ENCODE measurements at places on chromosomes 7 and 10.

- DNase-seq = peak; percentile 82
These were observed 357.3 kb downstream of the CRPPA start for GRCh38 chr7:16063716-16064675.

GRCh38 chr10:101292194-101293006, 61.6 kb upstream of the BTRC start:
- DNase-seq = no peak

- no peak for DNase-seq
These were observed 135.5 kb upstream of the FRMD4A start for GRCh38 chr10:14466257-14466656.

DNA sequence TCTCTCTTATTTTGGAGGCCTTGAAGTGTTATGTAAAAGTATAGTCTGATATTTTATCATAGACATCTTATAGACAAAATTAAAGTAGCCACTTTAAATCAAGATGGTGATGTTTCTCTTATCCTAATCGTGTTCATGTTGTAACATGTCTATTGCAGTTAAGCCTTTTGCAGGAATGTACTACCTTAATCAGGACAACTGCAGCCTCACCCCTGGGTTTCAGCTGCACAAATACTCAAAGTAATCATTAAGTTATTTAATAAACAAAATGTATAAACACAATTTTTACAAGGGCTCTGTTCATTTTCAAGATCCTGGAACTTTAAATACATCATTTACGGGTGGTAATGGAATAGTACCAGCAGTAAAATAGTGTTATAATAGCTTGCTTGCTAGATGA, 14.4 kb upstream of the KIF5B start:
- DNase-seq = no peak

DNA sequence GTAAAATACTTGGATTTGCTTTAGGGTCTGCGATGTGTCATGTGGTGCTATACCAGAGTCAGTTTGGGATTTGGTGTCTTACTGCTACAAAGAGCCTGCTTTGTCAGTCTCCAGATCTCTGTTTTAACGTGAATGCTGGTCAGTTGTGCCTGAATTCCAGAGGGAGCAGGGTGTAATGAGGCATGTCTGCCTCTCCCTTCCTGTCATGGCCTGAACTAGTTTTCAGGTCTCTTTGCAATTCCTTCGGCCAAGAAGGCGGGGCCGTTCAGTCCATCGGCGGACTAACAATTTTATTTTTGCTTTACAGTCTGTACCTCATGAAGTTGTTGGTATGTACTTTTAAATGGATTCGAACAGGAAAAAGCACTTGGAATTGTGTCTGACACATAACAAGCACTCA, 465.1 kb upstream of the ADARB2 start:
- no peak for DNase-seq

DNA sequence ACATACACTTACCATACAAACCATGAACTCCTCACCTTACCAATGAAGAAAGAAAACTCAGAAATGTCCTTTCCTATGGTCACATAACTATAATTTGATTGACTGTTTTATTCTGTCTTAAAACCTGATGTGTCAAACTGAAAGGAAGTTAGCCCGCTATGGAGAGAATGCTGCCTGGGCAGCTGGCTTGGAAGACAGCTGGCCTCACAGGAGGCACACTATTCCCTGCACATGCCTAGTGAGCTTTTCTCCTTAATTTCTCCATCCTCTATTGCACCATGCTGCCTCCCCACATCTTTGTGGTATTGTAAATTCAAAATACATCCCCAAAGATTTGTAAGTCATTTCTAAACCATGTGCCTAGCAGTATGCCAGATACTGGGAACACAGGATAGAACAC, 163.3 kb downstream of the STK31 start:
- no peak for DNase-seq

- no peak for DNase-seq
These were observed 123.4 kb downstream of the TNS3 start for GRCh38 chr7:47458486-47458885.

GRCh38 chr7:149180722-149181449, 14.5 kb upstream of the ZNF282 start:
- DNase-seq = no peak

DNA sequence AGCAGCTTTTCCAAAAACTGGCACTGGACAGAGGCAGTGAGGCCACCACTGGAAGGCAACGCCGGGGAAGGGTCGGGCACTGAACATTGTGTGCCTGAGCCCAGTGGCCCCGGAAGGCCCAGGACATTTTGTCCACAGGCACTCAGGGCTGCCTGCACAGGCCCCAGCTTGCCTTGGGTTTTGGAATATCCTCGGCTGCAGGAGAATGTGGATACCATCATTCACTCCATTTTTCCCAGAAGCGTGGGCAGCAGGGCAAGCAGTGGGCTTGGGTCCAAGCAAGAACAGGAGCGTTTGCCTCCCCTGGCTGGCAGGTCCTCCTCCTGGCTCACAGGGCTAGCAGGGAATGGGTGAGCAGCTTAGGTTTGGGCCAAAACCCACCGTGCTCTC, 147.4 kb downstream of the EBF3 start:
- DNase-seq = no peak

DNA sequence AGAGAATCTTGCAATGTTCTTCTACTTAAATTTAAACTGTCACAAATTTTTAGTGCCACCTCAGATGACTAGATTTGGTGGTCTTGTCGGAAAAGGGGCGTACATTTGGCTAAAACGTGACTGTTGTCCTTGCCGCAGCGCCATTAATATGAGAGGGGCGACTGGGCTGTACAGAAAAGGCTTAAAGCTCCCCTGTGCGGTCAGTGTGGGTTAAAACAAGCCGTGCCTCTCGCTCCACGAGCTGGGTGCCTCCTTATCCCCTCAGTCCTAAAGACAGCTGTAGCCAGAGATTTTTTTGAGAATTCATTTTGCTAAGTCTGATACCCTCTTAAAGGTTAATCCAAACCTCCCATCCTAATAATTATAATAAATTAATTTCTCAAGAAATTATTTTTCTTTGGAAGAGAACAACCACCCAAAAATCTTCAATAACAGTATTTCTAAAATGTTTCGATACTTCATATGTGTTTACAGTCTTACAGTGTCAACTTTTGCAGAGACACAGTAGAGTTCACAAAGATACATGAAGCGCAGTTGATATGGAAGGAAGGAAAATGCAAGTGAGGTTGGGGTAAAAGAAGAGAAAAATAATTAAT, 68.6 kb downstream of the C7orf25 start:
- DNase-seq = no peak

- no peak for DNase-seq
These were observed 67.5 kb downstream of the CUX1 start for GRCh38 chr7:101884671-101885596.

GRCh38 chr10:132448248-132448731, 51.3 kb downstream of the PWWP2B start:
- DNase-seq = no peak

DNA sequence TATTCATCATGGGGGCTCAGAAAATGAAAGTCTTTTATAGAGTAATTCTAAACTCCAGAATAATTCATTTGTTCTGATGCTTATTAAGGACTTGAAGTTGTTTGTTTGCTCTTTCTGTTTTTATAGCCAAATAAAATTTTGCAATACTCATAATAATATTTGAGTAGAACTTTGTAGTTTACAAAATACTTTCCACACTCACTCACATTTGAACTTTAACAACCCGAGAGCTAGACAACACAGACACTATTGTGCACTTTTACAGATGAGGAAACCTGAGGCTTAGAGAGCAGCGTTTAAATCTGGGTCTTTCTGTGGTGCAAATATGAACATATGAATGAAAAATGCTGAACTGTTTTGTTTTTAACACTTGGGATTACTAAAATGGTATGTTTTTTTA, 126.8 kb downstream of the KAT6B start:
- no peak for DNase-seq

- DNase-seq = no peak
These were observed 18.3 kb upstream of the TMEM26 start for GRCh38 chr10:61471491-61471890.
